ELR (cell line): ENCODE measurements at places on chromosomes 3 and 15.
A peak's percentile ranks its signal among the peaks of the same experiment; 100 is the strongest.

DNA sequence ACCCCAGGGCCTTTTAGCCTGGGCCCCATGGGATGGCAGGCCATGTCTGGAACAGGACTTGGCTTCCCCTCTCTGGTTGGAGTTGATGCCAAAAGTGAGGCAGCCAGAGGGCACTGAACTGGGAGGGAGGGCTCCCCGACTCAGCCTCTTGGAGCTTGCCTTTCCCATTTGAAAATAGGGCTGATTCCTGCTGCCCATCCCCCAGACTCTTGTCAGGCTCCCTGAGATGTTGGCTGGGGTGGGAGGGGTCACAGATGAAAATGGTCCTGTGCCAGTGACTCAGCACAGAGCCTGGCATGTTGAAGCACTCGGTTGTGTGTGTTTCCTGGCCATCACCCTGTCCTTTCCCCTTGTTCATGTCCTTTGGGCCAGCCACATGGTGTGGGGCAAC lies 6.6 kb downstream of the PPCDC start:
- DNase-seq, result peak; percentile 43

DNA sequence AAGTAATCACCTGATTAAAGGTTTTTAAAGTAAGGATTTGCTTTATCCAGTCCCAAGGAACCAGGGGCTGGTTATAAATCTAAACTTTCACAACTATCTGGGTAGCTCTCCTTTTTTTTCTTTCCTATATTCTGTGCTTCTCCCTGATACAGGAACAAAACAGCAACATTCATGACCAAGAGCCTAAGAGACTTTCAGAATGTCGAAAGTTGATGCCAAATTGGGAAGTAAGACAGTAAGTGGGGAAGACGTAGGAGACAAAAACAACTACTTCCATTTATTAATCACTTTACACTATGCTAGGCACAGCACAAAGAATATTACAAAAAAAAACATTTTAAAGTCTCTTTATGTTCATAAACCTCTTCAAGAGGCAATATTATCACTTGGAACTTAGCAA lies 211.6 kb downstream of the MAGI1 start:
- no peak for DNase-seq

DNA sequence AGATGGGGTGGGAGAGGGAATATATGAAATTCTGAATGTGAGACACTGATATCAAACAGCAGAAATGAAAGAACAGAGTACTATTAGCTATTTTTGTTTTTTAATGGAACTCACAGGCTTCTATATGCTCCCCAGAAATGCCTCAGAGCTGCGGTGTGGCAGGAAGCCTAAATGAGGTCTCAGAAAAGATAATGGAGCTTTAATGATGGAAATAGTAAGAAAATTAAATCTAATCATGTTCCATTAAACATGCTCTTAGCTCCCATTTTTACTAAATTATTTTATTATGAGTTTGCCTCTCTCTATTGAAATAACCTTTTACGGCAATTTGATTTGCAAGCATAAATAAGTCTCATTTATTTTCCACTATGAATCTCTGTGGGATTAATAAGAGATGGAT lies 378.9 kb downstream of the ULK4 start:
- no peak for DNase-seq

GRCh38 chr15:31792611-31793199 lies 237.6 kb upstream of the CHRNA7 start:
- no peak for DNase-seq

DNA sequence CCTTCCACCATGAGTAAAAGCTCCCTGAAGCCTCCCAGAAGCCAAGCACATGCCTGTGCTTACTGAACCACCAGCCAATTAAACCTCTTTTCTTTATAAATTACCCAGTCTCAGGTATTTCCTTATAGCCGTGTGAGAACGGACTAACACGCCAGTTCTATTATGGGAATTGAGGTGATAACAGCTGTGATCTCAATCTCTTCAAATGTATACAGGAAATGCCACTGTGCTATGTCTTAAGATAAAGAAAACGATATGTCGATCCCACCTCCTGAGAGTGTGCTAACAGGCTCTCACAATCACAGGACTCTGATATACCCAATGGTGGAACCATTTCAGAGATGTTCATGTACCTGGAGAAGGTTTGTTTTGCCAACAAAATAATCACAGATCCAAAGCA lies 26.2 kb downstream of the CHSY1 start:
- no peak for DNase-seq

DNA sequence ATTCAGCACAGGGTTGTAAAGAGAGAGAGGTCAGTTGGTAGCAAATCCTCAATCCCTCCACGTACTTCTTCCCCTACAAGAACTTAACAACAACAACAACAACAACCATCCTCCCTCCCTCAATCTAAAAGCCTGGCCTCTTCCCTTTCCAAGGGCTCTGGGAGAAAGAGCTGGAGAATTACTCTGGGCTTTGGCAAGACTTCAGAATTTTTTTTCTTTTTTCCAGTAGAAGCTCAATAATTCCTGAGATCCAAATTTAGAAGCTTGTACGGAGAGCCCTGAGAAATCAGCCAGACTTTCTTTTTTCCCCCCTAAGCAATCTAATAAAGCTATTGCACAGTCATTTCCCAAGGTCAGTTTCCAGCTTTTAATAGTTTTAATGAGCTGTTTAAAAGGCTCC lies 95.8 kb upstream of the CACNA2D3 start:
- no peak for DNase-seq

GRCh38 chr15:79629687-79630086 lies 197.6 kb downstream of the MINAR1 start:
- no peak for DNase-seq

DNA sequence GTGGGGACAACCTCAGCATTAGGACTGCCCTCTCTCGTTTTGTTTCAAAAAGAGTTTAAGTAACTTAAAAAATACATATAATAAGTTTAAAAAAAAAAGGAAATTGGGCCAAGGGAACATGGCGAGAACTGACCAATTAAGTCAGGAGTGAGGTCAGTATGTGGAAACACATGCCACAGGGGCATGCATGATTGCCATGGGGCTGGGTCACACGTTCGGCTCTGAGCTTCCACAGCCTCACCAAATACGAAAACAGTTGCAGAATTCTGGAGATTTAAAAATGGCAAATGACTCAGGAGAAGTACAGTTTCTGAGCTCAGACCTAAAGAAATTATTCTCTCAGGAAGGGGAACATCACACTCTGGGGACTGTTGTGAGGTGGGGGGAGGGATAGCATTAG lies 24.1 kb downstream of the PDE8A start:
- DNase-seq, result no peak

GRCh38 chr3:50503504-50504342 lies at the start of gene CACNA2D2:
CACNA2D2 (minus strand) TSS chr3:50503634; CDS start chr3:50503423, 211 bp downstream.
- peak; percentile 15 for DNase-seq

GRCh38 chr3:11509173-11510000 lies 134.3 kb downstream of the VGLL4 start:
- DNase-seq, result peak; percentile 85

GRCh38 chr3:93855401-93855800 lies 118.3 kb downstream of the PROS1 start:
- DNase-seq, result no peak

GRCh38 chr15:85523530-85523929 lies 143.1 kb downstream of the AKAP13 start:
- DNase-seq, result no peak

DNA sequence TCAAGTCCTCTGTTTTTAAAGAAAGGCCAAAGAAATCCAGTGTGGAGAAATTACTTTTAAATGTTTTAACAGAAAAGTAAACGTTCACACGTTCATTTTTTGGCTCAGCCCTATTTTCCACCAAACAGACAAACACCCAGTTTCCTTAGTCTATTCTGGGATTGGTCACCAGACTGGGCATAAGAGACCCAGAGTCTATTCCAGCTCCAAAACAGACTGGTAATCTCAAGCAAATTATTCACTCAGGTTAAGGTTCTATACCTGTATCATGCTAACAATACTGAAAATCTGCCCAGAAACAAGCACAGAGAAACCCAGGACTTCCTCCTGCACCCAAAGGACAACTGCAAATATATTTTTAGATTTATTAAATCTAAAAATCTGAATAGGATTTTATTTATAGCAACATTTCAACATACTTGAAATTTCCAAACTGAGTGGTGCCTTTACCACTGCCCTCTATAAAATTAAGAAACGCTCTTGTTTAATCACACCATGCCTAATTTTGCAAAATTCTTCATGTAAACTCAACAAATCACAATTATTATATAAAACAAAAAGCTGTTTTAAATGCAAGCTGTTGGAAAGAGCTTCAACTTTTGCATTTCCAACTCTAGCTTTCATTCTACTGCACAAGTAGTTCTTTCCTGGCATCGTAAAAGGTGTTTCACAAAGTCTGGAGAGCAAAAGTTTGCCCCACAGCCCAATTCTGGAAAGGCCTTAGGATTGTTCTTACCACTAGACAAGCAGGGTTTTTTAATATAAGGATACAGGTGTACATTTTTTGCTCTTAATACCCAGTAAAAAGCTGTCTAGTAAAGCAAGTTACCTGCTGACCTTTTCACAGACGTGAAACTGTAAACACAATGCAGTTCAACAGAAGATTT lies 18.7 kb downstream of the ZNF148 start:
- DNase-seq, result no peak

- DNase-seq, result peak; percentile 87
These were observed 764 bp downstream of the UACA start for GRCh38 chr15:70762469-70763119.

- DNase-seq, result peak; percentile 30
These were observed 751 bp upstream of the RPS17 start for GRCh38 chr15:82540984-82541431.

DNA sequence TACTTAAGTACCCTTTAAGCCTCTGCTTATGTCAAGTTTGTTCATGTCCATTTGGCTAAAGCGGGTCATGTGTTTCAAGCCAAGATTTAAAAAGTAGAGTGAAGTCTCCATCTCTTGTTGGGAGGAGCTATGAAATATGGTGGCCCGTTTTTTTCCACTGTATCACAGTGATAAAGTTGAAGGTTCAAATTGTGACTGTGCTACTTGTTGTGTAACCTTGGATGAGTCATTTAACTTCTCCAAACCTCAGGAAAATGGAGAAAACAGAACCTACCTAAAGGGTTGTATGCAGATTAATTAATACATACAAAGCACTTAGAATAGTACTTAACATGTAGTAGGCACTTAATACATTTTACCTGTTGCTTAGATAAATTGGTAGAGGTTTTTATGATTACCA lies 43.4 kb downstream of the SNAPC5 start:
- DNase-seq, result peak; percentile 36

DNA sequence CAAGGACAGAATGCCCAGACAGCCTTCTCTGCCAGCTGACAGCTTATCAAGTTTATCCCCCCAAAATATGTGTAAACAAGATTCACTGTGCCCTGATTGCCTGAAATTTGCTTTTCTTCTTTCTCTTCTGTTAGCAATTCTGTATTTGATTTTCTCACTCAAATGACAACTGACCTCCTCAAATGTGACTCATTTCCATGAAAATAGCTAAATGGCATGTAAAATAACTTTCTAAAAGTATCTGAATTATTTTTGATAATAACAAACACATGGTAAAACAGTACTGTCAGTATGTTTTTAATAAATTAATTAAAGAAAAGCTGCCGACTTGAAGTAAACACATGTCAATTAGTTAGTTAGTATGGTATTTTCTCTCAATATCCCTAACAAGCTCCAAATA lies 202.3 kb upstream of the STAC start:
- no peak for DNase-seq

DNA sequence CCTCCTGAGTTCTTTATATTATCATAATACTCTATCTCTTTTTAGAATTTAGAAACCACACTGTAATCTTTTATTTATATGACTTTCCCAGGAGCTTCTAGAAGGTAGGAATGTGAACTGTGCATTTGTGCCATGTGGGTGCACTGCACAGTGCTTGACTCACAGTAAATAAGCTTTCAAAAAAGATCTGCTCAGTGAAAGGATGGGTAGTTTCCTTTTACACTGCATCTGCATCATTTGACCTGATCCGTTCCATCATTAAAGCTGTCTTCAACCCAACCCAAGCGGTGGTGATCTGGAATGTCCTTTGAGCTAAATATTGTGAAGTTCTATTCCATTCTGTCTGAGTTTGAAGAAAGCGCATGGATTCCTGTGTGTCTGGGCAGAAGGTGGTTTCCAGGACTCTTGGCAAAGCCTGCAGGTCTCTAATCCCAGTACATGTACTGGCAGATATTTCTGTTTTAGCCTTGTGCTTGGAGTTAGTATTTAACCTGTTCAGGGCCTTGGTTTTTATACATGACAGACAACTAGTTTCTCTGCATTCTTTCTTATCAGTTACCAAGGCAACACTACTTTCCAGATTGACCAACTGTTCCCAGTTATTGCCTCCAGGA lies 96.7 kb downstream of the DHX30 start:
- no peak for DNase-seq

DNA sequence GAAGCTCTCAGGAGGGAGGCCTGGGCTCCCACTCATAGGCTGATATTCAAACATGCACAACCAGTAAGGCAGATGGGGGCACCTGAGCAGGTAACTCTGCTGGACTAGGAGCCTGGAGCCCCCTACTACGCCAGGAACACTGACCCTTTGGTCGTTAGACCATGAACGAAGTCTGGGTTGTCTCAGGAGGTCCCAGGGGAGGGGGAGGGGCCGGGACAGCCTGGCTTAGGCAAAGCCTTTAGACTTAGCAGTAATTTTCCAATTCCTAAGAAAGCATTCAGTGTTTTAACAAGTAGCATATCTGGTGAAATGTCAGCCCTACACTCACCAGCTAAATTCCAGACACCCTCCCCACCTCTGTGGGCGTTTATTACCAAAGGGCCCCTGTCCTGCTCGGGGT lies 67.4 kb upstream of the ST8SIA2 start:
- no peak for DNase-seq

GRCh38 chr3:46100812-46101211 lies 73.5 kb upstream of the XCR1 start:
- DNase-seq, result no peak

DNA sequence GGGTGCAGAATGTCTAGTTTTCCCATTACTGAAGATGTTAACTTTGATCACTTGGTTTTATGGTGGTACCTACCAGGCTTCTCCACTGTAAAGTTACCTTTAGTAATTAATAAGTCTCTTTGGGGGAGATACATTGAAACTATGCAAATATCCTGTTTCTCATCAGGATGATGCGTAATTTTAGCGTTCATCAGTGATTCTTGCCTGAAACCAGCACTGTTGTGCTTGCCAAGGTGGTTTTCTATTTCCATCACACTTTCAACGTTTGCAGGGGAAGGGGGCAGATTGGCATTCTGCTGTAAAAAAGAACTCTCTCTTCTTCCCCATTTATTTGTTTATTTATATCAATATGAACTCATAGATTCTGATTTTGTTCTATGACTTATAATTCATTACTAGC lies 61.0 kb downstream of the SSR3 start:
- no peak for DNase-seq

DNA sequence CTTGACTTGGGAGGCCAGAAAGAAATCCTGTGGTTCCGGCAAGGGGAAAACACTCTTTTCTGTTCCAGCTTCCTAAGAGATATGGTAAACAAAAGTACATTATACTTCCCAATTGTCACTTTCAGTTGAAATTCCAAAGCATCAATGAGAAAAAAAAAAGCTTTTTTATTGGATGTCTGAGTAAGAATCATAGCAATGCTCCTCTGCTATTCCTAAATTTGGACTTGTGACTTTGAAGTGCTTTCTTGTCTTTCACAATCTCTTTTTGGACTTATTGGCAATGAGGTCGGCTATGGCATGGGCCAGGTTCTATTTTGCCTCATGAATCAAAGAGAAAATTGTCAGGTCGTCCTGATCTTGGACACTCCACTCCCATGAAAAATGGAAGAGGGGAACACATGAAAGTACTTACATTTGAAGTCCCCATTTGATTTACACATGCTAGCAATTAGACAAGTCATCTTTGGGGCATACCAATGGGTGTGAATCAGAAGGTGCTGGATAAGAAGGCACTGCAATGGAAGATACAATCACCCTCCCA lies 170.5 kb downstream of the GREM1 start:
- peak; percentile 51 for DNase-seq

- no peak for DNase-seq
These were observed 6.5 kb downstream of the MUC4 start for GRCh38 chr3:195805181-195805580.
